Myometrial cell (primary cell): ENCODE measurements at places on chromosomes 2 and 18. TPM values are rescaled to one million over a fixed set of nuclear protein-coding genes. Genes with fewer than 3 reads are reported as not detected.

Gene CUL3
- total RNA-seq = 39.2 and 41.8 TPM in 2 replicates

Gene SKOR2
- not detected in 2 replicates for total RNA-seq

Gene VWC2L
- total RNA-seq = not detected in 2 replicates

Gene ZNF396
- 0.89 TPM in 1 of 2 replicates, not detected in the other for total RNA-seq

Gene C1QL2
- not detected in 2 replicates for total RNA-seq

Gene ABCG5
- not detected in 2 replicates for total RNA-seq

Gene LYPD6
- total RNA-seq = 3.2 and 4.3 TPM in 2 replicates

Gene REG3A
- total RNA-seq = not detected in 2 replicates

Gene AFF3
- total RNA-seq = under 0.01 TPM in 1 of 2 replicates, not detected in the other

Gene PMAIP1
- total RNA-seq = 30.0 and 33.5 TPM in 2 replicates

Gene EVX2
- total RNA-seq = not detected in 2 replicates

Gene LIPG
- total RNA-seq = 2.9 and 5.8 TPM in 2 replicates

Gene STAM2
- total RNA-seq = 31.7 and 38.3 TPM in 2 replicates

Gene UNC80
- total RNA-seq = not detected in 2 replicates

Gene MROH2A
- not detected in 2 replicates for total RNA-seq

Gene WDR75
- 40.9 and 46.6 TPM in 2 replicates for total RNA-seq

Gene CD8B2
- total RNA-seq = not detected in 2 replicates

Gene CRYGD
- not detected in 2 replicates for total RNA-seq

Gene HOXD4
- total RNA-seq = 0.18 and 2.0 TPM in 2 replicates

Gene MAPRE2
- total RNA-seq = 21.9 and 23.4 TPM in 2 replicates

Gene LAMA1
- 17.7 and 21.6 TPM in 2 replicates for total RNA-seq

Gene AGAP1
- 3.2 and 5.8 TPM in 2 replicates for total RNA-seq

Gene PRKAG3
- not detected in 2 replicates for total RNA-seq

Gene ALLC
- not detected in 2 replicates for total RNA-seq

Gene ZNF532
- 23.6 and 32.1 TPM in 2 replicates for total RNA-seq

Gene POTEC
- total RNA-seq = not detected in 2 replicates

Gene NYAP2
- not detected in 2 replicates for total RNA-seq

Gene MC5R
- total RNA-seq = not detected in 2 replicates

Gene IL1RL1
- total RNA-seq = 0.29 and 2.5 TPM in 2 replicates

Gene UGT1A8
- not detected in 2 replicates for total RNA-seq

Gene MYL12A
- total RNA-seq = 692 and 802 TPM in 2 replicates

Gene NXPH2
- not detected in 2 replicates for total RNA-seq

Gene GAD1
- not detected in 2 replicates for total RNA-seq

Gene PMS1
- 19.0 and 19.3 TPM in 2 replicates for total RNA-seq

Gene ERBB4
- total RNA-seq = not detected in 2 replicates

Gene CERKL
- not detected in 2 replicates for total RNA-seq

Gene CIDEA
- not detected in 2 replicates for total RNA-seq

Gene MYCN
- total RNA-seq = 1.2 TPM in 1 of 2 replicates, not detected in the other

Gene LBX2
- total RNA-seq = 1.7 and 4.1 TPM in 2 replicates

Gene CEBPZ
- 13.0 and 31.7 TPM in 2 replicates for total RNA-seq
